Effector CD8-positive, alpha-beta T cell (primary cell): ENCODE measurements at places on chromosomes 7 and 10.

- no peak for DNase-seq
Observed at GRCh38 chr10:71372882-71373495, 23.7 kb upstream of the CDH23 start.

- no peak for DNase-seq
Observed at GRCh38 chr7:81068-81925, 111.1 kb upstream of the FAM20C start.

GRCh38 chr7:104902183-104902582 is 111.8 kb upstream of the KMT2E start:
- DNase-seq: no peak

DNA sequence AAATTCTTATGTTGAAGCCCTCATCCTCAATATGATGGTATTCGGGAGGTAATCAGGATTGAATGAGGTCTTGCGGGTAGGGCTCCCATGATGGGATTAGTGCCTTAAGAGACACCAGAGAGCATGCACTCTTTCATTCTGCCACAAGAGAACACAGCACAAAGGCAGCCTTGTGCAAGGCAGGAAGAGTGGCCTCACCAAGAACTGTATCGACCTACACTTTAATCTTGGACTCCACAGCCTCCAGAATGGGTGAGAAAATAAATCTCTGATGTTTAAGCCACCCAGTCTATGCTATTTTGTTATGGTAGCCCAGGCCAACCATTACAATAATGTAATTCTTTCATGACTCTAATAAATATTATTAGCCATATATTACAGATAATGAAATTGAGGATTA is 8.4 kb downstream of the SEM1 start:
- no peak for DNase-seq
